Upper lobe of left lung (tissue), 6 donors: ENCODE measurements at places on chromosomes 1 and 21. TPM values are rescaled to one million over a fixed set of nuclear protein-coding genes. Genes with fewer than 3 reads are reported as not detected.

The KIF17 gene
- 9.3 TPM for total RNA-seq

The OR2T4 gene
- total RNA-seq = not detected

The ANXA9 gene
- total RNA-seq = 1.1 TPM

The CFHR2 gene
- not detected for total RNA-seq

The TNNI3K gene
- 0.72 TPM for total RNA-seq

The SPOCD1 gene
- 8.1 TPM for total RNA-seq

The ALG6 gene
- 5.5 TPM for total RNA-seq

The TAL1 gene
- total RNA-seq = 16.4 TPM

The PGLYRP3 gene
- not detected for total RNA-seq

The FCRL2 gene
- total RNA-seq = 0.81 TPM

The ANKRD45 gene
- 6.1 TPM for total RNA-seq

The MMEL1 gene
- total RNA-seq = 5.5 TPM

The PPFIA4 gene
- 9.7 TPM for total RNA-seq

The SDC3 gene
- 27.9 TPM for total RNA-seq
